ENCODE measurements at places on chromosomes 4 and X. TPM values are rescaled to one million over a fixed set of nuclear protein-coding genes. Genes with fewer than 3 reads are reported as not detected.

Gene OPN1MW3
- not detected for total RNA-seq

Gene MAGEC3
- total RNA-seq, result not detected

Gene HPRT1
- total RNA-seq, result 14.5 TPM

Gene NEIL3
- total RNA-seq, result 3.9 TPM

Gene RS1
- total RNA-seq, result not detected

Gene GRIA3
- total RNA-seq, result 4.4 TPM

Gene ATP2B3
- total RNA-seq, result 0.12 TPM

Gene RAB28
- total RNA-seq, result 22.8 TPM

Gene COL4A6
- 14.2 TPM for total RNA-seq

Gene RPS6KA6
- total RNA-seq, result 10.8 TPM

Gene TDO2
- 2.7 TPM for total RNA-seq

Gene NALF2
- 0.23 TPM for total RNA-seq

Gene CT55
- 0.12 TPM for total RNA-seq

Gene PABPC1L2B
- not detected for total RNA-seq

Gene RHOXF1
- total RNA-seq, result 0.47 TPM

Gene FHIP1A
- total RNA-seq, result 21.0 TPM

Gene FBXW7
- 49.9 TPM for total RNA-seq

Gene SYTL4
- 14.3 TPM for total RNA-seq

Gene ANXA3
- total RNA-seq, result 47.5 TPM

Gene UGT2B10
- total RNA-seq, result not detected

Gene PARM1
- 34.2 TPM for total RNA-seq

Gene EGF
- total RNA-seq, result 9.3 TPM

Gene NSUN7
- 13.3 TPM for total RNA-seq
